ENCODE measurements at places on chromosomes 13 and 19.

GRCh38 chr13:31774186-31774750 lies 34.9 kb downstream of the RXFP2 start:
- no peak for DNase-seq

GRCh38 chr13:51838240-51838846 lies 6.6 kb downstream of the TMEM272 start:
- no peak for DNase-seq

- DNase-seq, result no peak
Observed at GRCh38 chr19:42316223-42317211, 3.4 kb downstream of the TMEM145 start.

GRCh38 chr13:103354171-103354570 lies 288.0 kb upstream of the SLC10A2 start:
- DNase-seq, result no peak

GRCh38 chr13:25085125-25085742 lies 10.7 kb upstream of the PABPC3 start:
- no peak for DNase-seq

GRCh38 chr13:75256922-75257321 lies 225.0 kb downstream of the TBC1D4 start:
- no peak for DNase-seq

DNA sequence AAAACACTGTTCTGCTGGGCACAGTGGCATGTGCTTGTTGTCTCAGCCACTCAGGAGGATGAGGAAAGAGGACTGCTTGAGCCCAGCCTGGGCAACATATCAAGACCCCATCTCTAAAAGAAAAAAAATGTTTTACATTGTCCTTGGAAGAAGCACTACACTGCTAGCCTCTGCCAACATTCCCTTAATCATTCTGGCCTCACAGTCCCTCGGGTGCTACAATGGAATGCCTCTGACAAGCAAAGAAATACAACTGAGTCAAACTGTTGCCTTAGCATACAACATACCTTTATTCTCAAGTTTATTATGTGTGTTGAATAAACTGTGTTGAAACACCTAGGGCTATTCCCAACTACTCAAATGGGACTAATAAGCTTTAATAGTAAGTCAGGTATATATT lies 56.1 kb downstream of the PSPC1 start:
- DNase-seq, result no peak

- no peak for DNase-seq
Observed at GRCh38 chr13:77872995-77873394, 45.6 kb downstream of the EDNRB start.

- no peak for DNase-seq
Observed at GRCh38 chr13:81664872-81665271, 1323.9 kb upstream of the SPRY2 start.

DNA sequence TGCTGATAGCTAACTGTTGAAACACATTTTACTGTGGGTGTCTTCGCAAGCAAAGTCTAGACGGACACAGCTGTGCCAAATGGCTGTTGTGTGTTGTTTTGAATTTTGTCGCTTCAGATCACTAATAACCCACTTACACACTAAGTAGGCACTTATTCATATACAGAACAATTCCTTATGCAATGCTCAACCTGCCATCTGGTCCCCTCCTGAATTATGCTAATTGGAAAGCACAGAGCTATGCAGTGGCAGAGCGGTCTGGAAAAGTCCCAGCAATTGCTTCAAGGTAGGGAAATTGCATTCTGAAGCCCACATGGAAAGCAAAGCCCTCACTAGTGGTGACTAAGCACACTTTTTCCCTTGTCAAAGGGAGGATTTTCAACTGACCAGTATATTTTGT lies 69.9 kb downstream of the C13orf42 start:
- DNase-seq, result no peak

GRCh38 chr13:55007681-55008080 lies 1979.1 kb downstream of the OLFM4 start:
- DNase-seq, result no peak

DNA sequence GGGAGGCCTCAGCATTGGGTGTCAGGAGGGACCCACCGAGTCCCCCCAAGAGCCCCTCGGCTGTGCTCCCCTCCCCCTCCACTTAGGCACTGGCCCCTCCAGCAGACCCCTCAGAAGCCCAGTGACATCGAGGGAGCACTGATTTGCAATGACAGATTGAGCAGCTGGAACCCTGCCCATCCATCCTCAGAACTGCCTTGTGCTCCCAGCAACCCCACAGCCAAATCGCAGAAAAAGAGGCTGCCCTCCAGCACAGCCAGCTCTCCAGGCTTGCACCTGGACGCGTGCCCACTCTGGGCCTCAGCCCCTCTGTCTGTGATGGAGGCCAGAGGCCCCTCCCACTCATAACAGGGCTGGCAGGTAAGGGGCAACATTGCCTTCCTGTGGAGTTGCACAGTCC lies 123.2 kb upstream of the VSTM2B start:
- no peak for DNase-seq

Data from cortex of kidney (tissue), 1 donor.